ENCODE measurements at places on chromosomes 5 and 9. TPM values are rescaled to one million over a fixed set of nuclear protein-coding genes. Genes with fewer than 3 reads are reported as not detected.

DNA sequence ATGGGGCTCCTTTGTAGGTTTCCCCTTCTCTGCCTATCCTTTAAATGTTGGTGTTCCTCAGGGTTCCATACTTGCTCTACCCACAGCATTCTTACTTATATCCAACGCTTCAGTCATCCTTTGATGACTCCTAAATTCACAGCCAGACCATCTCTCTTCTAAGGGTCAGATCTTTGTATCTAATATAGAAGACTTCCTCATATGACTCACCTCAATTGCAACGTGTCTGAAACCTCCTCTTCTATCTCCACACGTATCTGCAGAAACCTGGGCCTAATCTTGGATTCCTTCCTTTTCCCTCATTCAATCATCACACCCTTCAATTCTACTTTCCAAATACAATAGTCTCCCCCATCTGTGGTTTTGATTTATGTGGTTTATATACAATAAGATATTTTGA lies 68.3 kb downstream of the HMGCR start:
- DNase-seq: no peak

Gene ENTPD2
- 26.3 TPM for total RNA-seq

- no peak for DNase-seq
Observed at GRCh38 chr9:453832-454231, 239.2 kb downstream of the DOCK8 start.

Gene MAT2B
- 69.9 TPM for total RNA-seq

DNA sequence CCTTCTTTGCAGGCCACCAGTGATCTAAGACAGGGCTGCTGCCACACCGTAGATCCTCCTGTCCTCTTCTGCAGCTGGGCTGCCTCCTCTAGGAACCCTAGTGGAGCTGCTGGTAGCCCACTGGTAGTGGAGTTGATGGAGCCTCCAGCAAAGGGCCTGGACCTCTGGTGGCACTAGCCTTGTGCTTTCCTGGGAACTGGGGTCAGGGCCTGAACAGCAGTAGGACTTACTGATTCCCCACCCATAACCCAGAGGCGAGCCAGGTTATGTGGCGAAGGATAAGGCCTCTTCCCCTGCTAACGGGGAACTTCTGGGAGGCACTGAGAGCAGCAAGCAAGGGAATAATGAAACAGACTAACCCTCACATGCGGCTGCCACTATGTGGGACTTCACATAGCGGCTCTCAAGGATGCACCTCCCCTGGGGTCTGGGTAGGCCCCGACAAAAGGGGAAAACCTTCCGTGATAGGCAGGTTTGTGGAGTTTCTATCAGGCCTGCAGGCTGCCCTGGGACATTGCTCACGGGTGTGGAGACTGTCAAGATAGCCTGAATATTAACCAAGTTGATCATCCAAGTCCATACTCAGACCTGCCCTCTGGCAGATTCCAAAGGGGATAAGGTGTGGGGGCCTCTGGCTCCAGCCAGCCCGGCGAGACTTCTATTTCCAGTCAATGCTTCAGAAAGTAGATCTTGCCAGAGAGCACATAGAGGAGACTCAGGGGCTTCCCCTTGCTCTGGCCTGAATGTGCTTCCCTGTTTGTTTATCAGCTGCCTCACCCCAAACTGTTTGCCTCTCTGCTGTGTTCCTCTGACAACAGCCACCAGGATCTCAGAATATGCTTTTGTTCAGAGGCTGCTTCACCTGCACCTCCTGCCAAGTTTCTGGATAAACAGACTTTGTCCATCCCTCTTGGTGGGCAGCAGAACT lies 7.4 kb downstream of the SLC22A4 start:
- no peak for DNase-seq

Gene PCDHB4
- total RNA-seq: 0.46 TPM
